ENCODE measurements at places on chromosomes 3 and 15.

DNA sequence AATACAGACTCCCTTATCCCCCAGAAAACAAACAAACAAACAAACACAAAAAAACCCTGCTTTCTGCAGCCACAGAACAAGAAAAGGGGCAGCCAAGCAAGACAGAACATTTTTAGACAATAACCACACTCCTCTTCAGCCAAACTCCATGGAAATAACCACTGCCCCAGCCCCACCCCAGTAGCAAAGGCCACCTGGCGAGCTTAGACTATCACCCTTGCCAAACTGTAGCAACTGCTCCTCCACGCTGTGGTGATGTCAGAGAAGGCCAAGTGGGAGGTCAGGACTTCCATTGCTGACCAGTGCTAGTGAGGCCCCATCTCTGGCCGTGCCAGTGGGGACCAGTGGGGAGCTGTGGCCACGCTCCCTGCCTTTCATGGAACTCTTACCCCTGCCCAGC lies 60.3 kb upstream of the CHRNA7 start:
- no peak for DNase-seq

DNA sequence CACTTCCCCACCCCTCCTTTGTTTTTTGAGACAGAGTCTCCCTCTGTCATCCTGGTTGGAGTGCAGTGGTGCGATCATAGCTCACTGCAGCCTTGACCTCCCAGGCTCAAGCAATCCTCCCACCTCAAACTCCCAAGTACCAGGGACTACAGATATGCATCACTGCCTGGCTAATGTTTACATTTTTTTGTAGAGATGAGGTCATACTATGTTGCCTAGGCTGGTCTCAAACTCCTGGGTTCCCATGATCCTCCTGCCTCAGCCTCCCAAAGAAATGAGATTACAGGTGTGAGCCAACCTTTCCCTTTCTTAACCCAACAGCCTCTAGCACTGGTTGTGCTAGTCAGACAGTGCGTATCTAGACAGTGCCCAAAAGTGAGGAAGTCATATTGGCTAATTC lies 6.4 kb upstream of the GATM start:
- no peak for DNase-seq

GRCh38 chr3:177300842-177301241 lies 103.6 kb upstream of the TBL1XR1 start:
- DNase-seq: no peak

GRCh38 chr3:76410762-76411281 lies 625.5 kb upstream of the ZNF717 start:
- no peak for DNase-seq

DNA sequence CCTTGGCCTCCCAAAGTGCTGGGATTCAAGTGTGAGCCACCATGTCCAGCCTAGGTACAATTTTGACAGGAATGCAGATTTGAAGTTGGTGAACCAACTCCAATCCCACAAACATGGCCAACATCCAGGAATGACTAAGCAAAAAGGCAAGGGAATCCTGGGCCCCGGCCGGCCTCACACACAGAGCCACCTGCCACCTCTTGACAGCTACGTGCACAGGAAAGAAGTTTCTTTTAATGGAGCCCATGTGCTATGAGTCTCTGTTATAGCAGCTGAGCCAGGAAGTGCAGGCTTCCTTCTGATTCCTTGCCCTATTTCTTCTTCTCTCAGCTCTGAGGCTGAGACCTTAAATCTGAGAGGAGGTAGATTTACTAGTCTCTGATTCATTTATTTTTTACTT lies 8.8 kb downstream of the TMEM40 start:
- no peak for DNase-seq

- no peak for DNase-seq
Measured at GRCh38 chr3:190436331-190436730, 13.4 kb downstream of the TMEM207 start.

- DNase-seq: peak; percentile 79
Measured at GRCh38 chr3:50324351-50325112, 2.0 kb upstream of the HYAL2 start.

- DNase-seq: no peak
Measured at GRCh38 chr15:49556437-49556836, 64.2 kb downstream of the FAM227B start.

- DNase-seq: no peak
Measured at GRCh38 chr3:24608701-24609390, 114.2 kb upstream of the THRB start.

DNA sequence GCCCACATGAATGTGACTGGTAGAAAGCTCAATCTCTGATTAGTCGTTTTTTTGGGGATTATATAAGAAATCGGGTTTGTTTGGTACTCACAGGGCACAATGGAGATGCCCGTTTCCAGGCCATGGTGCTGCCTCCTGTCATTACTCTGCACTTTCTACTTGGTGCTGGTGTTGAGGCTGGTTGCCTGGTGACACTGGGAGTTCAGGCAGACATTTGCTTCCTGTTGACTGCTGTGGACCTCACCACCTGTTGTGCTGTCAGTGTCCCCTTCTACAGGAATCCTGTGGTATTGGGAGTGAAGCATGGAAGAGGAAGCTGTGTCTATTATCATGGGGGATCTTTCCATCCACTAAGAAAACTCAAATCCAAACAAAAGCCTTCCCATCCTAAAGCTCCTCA lies 227.2 kb upstream of the TBL1XR1 start:
- DNase-seq: no peak

- no peak for DNase-seq
Measured at GRCh38 chr3:151816091-151816604, 2.2 kb downstream of the AADAC start.
